Stimulated activated CD8-positive, alpha-beta memory T cell treated with anti-CD3 and anti-CD28 coated beads, Interleukin-4, amount 100 ng/mL, for 1 hour (primary cell): ENCODE measurements at places on chromosomes 12 and 14.

GRCh38 chr14:101226603-101227425 lies 323.3 kb upstream of the RTL1 start:
- DNase-seq = no peak

DNA sequence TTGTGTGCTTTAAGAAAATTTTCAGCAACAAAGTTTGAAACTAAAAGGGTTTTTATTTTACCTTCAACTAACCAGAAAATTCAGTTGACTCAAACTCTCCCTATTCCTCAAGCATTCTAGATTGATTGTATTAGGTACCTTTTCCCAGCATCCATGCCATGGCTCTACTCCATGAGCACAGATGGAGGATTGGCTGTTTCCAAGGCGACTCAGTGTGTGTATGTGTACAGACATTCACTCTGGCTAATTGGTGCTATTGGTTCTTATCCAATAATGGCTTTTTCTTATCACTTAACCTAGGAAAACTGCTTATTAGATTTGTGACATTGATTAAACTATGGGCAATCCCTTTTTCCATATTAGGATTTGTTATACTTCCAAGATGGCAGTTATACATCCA lies 202.6 kb downstream of the ANO6 start:
- no peak for DNase-seq

GRCh38 chr12:69546693-69547438 lies 38.4 kb upstream of the CCT2 start:
- no peak for DNase-seq

GRCh38 chr12:87756721-87757120 lies 272.5 kb downstream of the C12orf50 start:
- DNase-seq = no peak

DNA sequence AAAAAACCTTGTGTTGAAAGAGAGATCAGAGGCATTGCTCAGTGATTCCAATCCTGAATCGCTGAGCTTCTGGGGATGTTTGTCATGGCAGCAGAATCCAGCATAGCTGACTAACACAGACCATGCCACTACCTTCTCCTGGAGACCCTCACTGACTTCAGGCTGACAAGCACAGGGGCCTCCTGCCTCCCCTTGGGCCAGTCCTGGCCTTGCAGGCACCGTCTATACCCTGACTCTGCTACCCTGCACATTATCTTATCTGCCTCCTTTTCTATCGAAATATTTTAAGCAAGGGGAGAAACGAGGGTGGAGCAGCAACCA lies 139.8 kb downstream of the KIF26A start:
- no peak for DNase-seq
